Pancreas (tissue), 10 donors: ENCODE measurements at places on chromosomes 7 and 10. TPM values are rescaled to one million over a fixed set of nuclear protein-coding genes. Genes with fewer than 3 reads are reported as not detected.

DNA sequence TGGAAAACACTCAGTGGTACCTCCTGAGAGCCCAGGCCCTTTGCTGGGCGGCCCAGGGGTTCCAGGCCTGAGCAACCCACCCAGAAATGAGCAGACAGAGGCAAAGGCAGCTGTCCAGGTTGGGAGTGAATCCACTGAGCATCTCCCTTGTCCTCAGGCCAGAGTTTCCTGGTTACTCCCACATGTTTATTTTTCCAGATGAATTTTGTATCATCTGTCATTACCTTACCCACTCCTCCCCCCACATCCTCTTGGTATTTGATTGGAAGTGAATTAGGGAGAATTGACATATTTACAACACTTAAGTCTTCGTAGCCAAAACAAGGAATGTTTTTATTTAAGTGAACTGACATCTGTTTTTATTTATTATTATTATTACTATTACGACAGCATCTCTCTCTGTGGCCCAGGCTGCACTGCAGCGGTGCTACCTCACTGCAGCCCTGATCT lies 13.2 kb upstream of the LMBR1 start:
- DNase-seq: no peak

GRCh38 chr7:30757342-30757692 lies 5.4 kb downstream of the INMT start:
- DNase-seq: no peak

- DNase-seq: no peak
Measured at GRCh38 chr10:35928748-35929147, 286.7 kb upstream of the FZD8 start.

DNA sequence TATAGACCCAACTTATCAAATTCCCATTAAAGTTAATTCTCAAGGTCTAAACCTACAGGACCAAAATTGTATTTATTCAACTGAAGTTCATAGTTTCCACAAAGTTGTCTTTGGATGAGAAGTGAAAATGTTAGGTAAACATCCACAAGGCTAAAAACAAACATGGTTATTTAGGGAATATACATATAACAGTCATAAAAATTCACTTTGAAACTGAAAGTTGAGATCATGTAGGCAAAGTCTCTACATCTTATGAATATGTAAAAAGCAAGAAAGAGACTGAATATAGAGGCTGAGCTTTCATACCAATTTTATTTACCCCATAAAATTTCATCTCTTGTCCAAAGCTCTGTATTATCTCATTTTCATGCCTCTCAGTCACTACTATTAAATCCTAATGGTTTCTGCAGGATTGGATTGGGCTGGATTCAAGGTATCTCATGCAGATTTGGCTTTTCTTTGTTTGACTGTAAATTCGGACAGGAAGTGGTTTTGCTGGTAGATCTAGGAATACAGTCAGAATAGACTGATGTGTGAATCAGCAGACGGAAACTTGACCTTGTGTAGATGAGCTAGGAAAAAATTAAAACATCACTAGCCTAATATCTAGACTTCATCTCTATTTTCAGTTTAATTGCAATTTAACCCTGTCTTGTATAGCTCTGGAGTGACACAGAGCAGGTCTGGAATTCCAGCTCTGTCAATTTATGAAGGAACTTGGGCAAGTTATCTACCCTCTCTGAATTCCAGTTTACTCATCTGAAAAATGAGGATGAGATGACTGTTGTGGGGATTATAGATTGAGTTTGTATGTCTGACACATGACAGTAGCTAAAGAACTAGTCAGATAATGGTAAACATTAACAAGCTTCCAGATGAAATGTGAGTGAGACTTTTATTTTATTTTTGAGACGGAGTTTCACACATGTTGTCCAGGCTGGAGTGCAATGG lies 27.3 kb upstream of the SKAP2 start:
- no peak for DNase-seq

Gene KEL
- not detected for total RNA-seq

DNA sequence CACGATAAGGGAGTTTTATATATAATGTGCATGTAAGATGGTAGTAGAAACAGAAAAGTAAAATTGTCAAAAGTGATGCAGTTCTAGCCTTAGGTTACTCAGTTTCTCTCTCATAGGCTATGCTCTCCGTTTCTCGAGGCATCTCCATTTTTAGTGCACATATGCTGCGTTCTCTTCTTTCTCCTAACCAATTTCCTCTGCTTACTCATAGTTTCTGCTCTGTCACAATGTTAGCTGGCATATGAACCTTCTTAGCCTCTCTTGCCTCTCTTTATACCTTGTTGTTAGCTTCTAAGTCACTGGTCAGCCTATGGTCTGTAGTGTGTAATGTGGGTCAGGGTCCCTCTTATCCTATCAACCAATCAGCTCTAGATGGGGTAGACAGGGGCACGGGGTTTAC lies 280.6 kb upstream of the ETV1 start:
- no peak for DNase-seq
